ENCODE measurements at places on chromosomes 7 and 10.

- no peak for DNase-seq
Measured at GRCh38 chr10:5887029-5887428, 2.7 kb downstream of the ANKRD16 start.

- peak; percentile 82 for DNase-seq
Measured at GRCh38 chr7:155961241-155962190, 149.3 kb upstream of the SHH start.

GRCh38 chr10:65571011-65571570 lies 1354.7 kb upstream of the LRRTM3 start:
- no peak for DNase-seq

DNA sequence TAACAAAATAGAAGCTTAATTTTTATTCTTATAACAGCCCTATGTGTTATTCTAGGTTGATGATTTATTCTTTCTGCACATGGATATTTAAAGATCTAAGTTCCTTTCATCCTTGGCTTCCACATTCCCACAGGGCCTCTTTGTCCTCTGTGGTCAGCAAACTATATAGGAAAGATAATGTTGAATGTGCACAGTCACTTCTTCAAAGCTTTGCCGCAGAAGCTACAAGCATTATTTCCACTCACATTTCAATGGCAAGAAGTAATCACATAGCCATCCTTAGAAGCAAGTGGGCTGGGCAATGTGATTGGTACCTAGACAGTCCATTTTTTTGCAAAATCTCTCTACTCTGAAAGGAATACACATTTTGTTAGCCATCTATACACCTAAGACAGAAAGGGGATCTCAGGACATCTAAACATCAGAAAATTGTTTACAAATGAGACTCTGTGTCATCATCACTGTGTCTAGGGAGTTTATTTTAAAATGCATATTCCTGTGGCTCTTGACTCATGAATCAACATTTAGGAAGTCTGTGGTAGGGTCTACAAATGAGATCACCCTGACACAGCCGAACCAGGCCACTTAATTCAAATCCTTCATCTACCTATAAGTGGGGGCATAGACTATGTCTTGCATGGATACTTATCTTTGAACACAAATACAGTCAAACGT lies 1060.5 kb downstream of the XPNPEP1 start:
- DNase-seq = no peak

All from esophagus muscularis mucosa (tissue), 4 donors.